ENCODE measurements at places on chromosomes 11 and 22. TPM values are rescaled to one million over a fixed set of nuclear protein-coding genes. Genes with fewer than 3 reads are reported as not detected.

- H3K4me1 ChIP-seq, result peaks cover 14% of the 10 kb centered on the region
- H3K36me3 ChIP-seq, result no peaks in the 10 kb centered on the region
- H3K27ac ChIP-seq, result peak overlapping the region; percentile 45
- H3K27me3 ChIP-seq, result peaks cover 23% of the 10 kb centered on the region
- no peak overlapping the region for H3K4me3 ChIP-seq
These were observed 28.0 kb upstream of the GNB1L start for GRCh38 chr22:19882446-19883381.

DNA sequence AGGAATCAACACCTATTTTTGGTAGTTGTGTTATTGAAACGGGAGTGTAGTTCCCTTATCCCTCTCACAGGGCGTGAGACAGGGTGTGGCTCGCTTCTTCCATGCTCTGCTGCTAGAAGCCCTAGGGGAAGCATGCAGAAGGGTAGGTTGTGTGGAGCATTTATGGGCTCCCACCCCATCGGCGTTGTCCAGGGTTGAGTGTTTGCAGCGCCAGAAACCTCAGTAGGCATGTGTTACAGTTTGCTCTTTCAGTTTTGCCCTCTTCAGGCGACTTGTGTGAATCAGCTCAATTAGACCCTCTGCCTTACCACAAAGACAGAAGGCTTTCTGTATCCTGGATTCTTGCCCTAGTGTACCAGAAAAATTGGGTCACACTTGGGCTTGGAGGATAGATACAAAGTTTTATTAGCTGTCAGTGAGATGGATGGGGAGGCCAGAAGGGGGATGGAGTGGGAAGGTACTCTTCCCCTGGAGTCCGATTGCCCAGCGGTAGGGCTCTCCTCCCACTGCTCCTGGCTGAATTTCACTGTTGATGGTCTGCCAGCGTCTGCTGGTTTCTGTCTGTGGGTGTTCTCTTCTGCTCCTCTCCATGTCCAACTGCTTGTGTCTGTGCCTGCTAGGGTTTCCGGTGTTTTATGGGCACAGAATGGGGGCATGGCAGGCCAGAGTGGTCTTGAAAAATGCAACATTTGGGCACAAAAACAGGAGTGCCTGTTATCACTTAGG lies 358.3 kb upstream of the CTSC start:
- peaks cover 1% of the 10 kb centered on the region for H3K4me1 ChIP-seq
- DNase-seq, result no peak
- no peaks in the 10 kb centered on the region for H3K36me3 ChIP-seq
- H3K4me3 ChIP-seq, result no peak overlapping the region
- no peaks in the 10 kb centered on the region for H3K27me3 ChIP-seq
- H3K27ac ChIP-seq, result no peak overlapping the region

DNA sequence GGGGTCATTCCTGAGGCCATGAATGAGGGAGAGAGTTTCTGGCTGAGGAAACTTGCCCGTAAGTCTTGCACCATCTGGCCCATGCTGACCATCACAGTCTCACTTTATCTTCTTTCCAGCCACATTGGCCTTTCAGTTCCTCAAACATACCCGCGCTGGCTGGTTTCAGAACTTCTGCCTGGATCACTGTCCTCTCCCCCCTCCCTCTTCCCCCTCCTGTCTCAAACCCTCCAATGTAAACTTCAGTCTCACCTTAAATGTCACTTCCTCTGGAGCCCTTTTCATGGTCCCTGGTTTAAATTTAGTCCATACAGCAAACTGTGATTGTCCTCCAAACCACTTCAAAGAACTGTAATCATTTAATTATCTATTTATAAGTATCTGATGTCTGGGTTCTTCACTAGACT lies 3.7 kb upstream of the TMEM109 start:
- H3K27ac ChIP-seq, result no peak overlapping the region
- no peak overlapping the region for H3K4me3 ChIP-seq
- peaks cover 21% of the 10 kb centered on the region for H3K4me1 ChIP-seq
- peaks cover 28% of the 10 kb centered on the region for H3K27me3 ChIP-seq
- no peaks in the 10 kb centered on the region for H3K36me3 ChIP-seq
- DNase-seq, result no peak

DNA sequence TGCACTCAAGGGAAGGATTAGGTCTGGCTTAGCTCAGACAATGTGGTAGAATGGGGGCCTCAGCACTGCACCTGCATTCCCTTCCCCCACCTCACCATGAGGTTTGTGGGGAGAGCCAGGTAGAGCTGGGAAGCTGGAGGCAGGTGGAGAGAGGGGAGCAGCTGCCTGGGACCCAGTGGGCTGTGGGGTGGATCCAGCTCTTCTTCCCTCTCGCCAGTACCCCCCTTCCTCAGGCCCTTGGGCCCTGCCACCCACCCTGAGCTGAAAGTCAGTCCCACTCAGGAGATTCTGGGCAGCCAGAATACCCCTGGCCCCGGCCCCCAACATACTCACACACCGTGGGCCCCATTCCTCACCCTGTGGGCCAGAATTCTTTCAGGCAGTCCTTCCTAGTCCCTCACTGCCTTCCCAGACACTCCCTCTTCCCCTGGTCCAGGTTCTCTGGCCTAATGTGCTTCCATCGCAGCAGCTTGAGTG lies 3.1 kb upstream of the POLD4 start:
- no peak for DNase-seq
- H3K27ac ChIP-seq, result peak overlapping the region; percentile 69
- peaks cover 4% of the 10 kb centered on the region for H3K27me3 ChIP-seq

- H3K4me3 ChIP-seq, result no peak overlapping the region
- peaks cover under 1% of the 10 kb centered on the region for H3K36me3 ChIP-seq
- H3K4me1 ChIP-seq, result peaks cover 9% of the 10 kb centered on the region
- H3K27ac ChIP-seq, result no peak overlapping the region
These were observed 161.4 kb downstream of the AASDHPPT start for GRCh38 chr11:106238704-106239360.

DNA sequence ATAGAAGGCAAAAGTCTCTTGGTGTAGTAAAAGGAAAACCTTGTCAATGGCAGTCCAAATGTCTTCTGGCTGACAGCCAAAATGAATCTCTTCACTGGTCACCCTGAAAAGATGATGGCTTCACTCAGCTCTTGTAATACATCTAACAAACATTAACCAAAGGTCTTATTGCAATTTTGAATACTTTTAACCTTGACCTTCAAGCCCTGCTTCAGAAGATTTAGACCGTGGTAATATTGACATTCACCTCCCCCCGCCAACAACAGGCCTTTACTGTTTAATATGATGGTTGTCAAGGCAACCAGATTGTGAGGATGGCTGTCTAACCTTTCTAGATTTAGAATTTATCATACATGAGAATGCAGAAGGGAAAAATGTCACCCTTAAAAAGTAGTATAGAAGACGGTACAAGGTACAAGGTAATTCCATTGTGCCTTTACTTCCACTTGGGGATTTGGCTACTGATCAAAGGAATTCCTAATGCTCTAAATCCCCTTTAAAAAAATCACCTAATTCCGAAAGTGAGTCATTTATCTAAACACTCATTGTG lies 342.3 kb downstream of the LARGE1 start:
- no peaks in the 10 kb centered on the region for H3K27me3 ChIP-seq
- peaks cover 39% of the 10 kb centered on the region for H3K4me1 ChIP-seq
- peaks cover 3% of the 10 kb centered on the region for H3K36me3 ChIP-seq
- peak overlapping the region; percentile 78 for H3K27ac ChIP-seq
- H3K4me3 ChIP-seq, result peak overlapping the region; percentile 18
- no peak for DNase-seq

Gene TAGLN
- 41.4 TPM for total RNA-seq

Gene HTR3A
- not detected for total RNA-seq

Gene SART1
- 53.1 TPM for total RNA-seq

Gene HBG1
- total RNA-seq, result not detected
